Activated CD4-positive, alpha-beta T cell treated with anti-CD3 and anti-CD28 coated beads for 36 hours (primary cell): ENCODE measurements at places on chromosomes 6 and 20. TPM values are rescaled to one million over a fixed set of nuclear protein-coding genes. Genes with fewer than 3 reads are reported as not detected.

DNA sequence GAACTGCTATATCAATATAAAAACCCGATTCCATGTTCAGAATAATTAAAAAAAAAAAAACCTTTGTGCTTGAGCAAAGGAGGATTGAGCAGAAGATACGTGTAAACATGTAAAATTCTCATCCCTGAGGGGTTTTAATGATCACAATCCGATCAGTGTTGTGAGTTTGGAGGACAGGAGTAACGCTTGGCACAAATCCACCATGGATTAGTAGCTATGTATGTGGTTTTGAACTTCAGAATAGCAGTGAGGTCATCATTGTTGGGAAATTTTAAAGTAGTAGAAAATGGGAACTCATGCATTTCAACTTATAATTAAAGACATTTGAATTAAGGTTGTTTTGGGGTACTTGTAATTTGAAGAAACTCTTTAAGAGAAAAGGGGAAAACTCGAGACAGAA, 203.2 kb downstream of the RPS12 start:
- DNase-seq: no peak

GLP1R gene
- 0.94 TPM for total RNA-seq

GRCh38 chr6:170372380-170373325, 66.1 kb downstream of the FAM120B start:
- no peak for DNase-seq

KIAA1755 gene
- total RNA-seq: not detected

DNA sequence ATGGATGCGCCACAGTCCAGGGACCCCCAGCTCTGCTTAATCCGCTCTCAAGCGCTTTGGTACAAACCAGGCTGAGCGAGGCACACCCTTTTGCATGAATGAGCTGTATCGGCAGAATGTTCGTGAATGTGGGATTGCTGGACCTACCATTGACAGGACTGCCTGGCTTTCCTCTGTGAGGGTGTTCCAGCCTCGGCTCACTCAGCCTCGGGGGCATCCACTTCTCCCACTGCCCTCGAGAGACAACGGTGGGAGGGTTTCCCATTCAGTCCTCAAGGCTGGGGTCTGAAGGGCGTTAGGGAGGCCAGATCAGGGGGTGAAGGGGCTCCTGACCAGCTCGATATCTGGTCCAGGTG, 17.4 kb downstream of the MDFI start:
- no peak for DNase-seq

HLA-DRA gene
- total RNA-seq: 6.0 TPM

FOXS1 gene
- total RNA-seq: not detected

- DNase-seq: peak; percentile 44
These were observed 98.9 kb downstream of the TBC1D7 start for GRCh38 chr6:13229205-13230085.

PRKN gene
- total RNA-seq: 0.87 TPM

DNA sequence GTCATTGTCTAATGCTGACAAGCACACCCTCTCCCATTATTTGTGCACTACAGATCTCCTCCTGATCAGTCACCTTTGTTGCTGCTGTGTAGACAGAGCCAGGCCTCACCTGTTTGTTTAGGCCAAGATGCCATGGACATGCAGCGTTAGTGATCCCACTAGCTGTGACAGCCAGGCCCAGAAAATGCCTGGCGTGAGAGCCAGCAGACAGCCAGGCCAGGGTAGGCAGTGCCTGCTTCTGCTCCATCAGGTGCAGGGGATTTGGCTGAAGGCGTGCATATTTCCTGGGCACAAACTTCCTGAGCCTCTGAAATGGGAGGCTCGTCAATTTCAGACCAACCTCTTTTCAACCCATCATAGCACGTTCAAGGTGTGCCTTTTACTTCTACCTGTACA, 27.3 kb downstream of the MANBAL start:
- no peak for DNase-seq

- DNase-seq: no peak
These were observed 38.2 kb upstream of the IER3 start for GRCh38 chr6:30782425-30783014.

TCF21 gene
- total RNA-seq: not detected

GRCh38 chr6:38876475-38876874, 161.4 kb downstream of the DNAH8 start:
- DNase-seq: peak; percentile 66

GRCh38 chr6:90425161-90425641, 128.6 kb upstream of the BACH2 start:
- peak; percentile 34 for DNase-seq

LST1 gene
- 11.1 TPM for total RNA-seq

- DNase-seq: no peak
These were observed 63.2 kb downstream of the HIVEP2 start for GRCh38 chr6:142881761-142882160.

OTOR gene
- total RNA-seq: not detected

DNA sequence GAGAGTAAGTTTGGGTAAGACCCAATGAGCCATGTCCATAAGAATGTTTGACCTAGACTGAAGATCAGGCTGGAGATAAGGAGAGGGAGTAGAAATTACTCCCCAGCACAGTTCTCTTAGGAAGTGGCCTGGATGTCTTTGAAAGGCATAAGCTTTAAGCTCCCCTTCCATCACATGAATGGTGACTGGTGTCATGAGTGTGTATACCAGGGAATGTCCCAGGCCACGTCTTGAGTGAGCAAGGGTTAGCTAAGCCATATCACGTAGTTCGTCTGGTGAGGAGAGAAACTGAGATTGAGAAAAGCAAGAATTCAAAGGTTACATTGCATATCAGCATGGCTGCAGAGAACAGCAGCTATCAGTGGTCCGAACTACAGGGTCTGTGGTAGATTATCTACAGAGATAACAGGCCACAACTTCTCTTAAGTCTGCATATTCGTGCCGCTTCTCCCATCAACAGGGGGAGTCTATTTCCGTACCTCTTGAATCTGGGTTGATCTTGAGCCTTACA, 60.1 kb upstream of the BMP2 start:
- no peak for DNase-seq

ZNF831 gene
- 7.0 TPM for total RNA-seq

ZC3H12D gene
- total RNA-seq: 72.2 TPM

TMEM200A gene
- 0.21 TPM for total RNA-seq

GRCh38 chr6:165119231-165120020, 190.0 kb downstream of the C6orf118 start:
- DNase-seq: no peak

CRISP3 gene
- not detected for total RNA-seq

DNA sequence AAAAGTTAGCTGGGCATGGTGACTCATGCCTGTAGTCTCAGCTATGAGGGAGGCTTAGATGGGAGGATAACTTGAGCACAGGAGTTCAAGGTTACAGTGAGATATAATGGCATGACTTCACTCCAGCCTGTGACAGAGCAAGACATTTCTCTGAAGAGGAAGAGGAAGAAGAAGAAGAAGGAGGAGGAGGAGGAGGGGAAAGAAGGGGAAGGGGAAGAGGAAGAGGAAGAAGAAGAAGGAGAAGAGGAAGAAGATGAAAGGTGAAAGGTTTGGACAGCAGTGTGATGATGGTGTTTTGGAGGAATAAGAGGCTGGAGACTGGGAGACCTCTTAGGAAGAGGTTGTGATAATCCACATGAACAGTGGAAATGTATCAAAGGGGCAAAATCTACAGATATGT, 410.7 kb upstream of the JAG1 start:
- no peak for DNase-seq

DNA sequence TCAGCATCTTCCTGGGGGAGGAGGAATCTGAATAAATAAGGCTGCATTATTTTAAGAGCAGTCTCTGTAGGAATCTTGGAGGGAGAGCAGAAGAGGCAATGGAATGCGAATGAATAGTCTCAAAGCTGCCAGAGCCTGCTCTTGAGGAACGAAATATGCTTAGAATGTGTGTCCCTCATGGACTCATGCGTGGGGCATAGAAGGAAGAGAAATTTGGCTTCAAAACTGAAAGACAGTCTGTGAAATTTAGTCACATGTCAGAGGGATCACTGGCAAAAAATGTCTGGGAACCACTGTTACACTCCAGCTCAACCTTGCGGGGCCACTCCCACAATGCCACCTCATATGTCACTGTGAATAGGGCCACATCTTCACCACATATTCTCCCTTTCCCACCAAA, 95.5 kb downstream of the GJA10 start:
- DNase-seq: no peak

DNA sequence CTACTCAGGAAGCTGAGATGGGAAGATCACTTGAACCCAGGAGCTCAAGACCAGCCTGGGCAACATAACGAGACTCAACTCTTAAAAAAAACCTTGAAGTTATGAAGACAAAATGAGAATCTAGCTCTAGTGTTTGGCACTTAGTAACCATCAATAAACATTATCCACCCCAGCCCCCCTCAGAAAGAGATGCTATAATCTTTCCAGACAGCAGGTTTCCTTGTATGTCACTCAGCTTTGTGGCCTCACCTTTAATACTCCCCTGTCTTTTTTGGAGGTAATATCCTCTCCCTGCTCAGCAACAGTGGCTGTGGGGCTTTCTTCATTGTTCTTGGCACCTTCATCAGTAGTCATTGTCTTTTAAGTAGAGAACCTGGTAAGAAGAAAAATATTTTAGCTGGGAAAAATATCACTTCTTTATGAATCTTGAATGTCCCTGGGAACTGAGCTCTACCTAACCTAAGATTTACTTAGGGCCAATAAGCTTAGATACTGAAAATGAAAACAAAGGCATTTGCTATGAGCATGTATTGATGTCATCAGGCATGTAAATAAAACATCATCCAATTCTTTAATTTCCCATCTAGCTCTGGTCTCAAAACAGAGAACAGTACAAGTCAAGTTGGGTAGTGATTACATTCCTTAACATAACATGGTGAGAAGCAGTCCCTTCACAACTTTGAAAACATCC, 46.1 kb downstream of the FKBP5 start:
- DNase-seq: no peak

DNA sequence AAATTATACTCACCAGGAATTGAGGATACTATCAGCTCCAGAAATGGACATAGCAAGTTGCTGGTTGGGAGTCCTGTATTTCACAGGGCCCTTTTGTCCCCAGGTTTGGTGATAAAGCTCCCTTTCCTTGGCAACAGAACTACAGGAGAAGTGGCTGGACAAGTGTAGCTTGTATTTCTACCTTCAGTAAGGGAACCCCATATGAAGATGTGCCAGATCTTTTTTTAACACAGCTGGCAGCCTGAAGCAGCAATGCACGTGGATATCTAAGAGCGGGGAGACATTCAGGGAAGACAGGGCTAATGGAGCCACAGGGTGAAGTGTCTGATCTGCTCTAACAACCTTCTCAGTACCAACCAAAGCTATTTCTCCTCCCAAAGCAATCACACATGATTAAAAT, 373.9 kb upstream of the ID4 start:
- DNase-seq: no peak

GRCh38 chr6:47135772-47136171, 93.6 kb upstream of the ADGRF1 start:
- no peak for DNase-seq

DNA sequence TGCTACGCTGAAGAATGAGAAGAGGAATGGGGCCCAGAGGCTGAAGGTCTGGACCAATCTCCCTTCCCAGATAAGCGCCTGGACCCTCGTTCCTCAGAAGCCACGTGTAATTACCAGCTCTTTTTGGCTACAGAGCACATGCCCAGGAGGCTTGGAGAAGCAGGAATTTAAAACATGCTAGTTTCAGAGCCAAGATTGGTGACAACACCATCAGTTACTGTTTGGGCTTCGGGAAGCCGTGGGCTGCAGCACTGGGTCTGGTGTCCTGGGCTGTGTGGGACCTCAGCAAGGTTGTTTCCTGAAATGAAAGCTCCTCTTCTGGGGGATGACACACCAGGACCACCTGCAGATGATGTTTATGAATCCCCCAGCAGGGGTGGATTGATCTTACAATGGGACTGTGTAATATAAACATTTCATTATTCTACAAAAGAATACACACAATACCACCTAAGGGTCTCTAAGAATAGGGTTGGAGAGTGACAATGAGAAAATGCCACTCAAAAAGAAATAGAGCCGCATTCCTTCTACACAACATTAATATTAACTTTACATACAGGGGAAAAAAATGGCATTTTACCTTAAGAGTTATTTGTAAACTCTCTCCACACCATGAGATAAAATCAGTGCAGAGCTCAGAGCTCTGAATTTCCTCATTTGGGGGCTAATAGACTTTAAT, 207.8 kb upstream of the FOXQ1 start:
- DNase-seq: no peak

DNA sequence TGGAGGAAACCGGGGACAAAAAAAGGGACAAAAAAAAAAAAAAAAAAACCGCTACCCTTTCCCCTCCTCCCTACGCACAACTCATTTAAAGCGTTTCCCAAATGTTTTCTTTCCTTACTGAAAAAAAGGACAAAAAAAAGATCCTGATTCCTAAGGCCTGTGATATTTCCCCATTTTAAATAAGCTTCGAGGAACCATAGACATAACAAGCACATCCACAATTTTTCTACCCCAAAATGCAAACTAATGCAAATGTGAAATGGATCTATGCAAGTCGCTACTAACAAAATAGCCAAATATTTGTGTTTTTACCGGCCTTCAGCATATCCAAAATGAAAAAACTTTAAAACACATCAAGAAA, 1.4 kb upstream of the ZNF217 start:
- DNase-seq: no peak

PPP1R16B gene
- total RNA-seq: 84.0 TPM

DNA sequence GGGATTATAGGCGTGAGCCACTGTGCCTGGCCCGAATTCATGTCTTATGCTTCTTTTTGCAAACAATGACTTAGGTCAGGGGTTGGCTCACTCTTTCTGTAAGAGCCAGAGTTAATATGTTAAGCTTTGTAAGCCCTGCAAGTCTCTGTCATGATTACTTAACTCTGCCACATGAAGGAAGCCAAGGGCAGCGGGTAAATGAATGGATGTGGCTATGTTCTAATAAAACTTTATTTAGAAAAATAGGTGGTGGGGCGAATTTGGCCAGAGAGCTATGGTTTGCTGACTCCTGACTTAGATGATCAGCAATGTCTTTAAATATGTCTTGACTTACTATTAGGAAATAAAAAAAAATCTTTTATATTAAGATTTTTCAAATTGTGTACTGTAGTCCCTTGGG, 114.9 kb upstream of the ZFP64 start:
- no peak for DNase-seq

GRCh38 chr6:44065443-44066140, 61.7 kb downstream of the MRPL14 start:
- DNase-seq: no peak

DNA sequence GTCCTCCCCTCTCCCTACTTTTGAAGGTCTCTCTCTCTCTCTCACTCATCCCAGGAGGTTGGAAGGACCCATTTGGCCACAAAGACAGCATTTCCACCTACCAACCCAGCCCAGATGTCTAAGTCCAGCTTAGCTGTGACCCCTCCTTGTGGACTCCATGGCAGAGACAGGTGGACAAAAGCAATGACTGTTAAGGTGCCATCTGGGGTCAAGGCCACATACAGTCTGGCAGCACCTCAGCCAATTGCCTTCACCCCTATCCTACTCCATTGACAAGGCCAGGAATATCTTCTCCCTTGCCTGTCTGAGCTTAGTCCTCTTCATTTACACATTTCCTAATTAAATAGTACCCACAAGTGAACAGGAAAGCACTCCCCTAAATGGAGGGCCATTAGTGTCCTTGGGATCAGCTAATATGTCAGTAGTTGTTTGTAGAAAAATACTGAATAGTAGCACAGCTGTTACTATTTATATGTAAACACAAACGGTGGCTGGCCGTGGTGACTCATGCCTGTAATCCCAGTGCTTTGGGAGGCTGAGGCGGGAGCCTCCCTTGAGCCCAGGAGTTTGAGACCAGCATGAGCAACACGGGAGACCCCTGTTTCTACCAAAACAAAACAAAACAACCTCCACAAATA, 28.8 kb downstream of the GCM1 start:
- DNase-seq: no peak
